Kidney glomerular epithelial cell (primary cell): ENCODE measurements at places on chromosomes 4 and X.

DNA sequence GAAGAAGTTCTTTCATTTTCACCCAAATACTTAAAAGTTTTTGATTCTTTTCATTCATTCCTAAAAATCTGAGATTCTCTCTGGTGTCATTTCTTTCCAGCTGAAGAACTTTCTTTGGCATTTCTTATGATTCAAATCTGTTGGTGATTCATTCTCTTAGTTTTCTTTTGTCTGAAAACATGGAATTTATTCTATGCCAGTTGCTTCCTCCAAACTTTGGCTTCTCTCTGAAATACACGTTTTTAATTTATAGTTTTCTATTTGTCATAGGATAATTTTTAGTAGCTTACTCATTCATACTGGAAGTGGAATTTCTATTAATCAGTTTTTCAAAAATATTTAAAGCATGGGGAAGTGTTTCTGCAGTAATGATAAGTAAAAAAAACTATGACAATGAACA, 1012.0 kb downstream of the RPA4 start:
- peak; percentile 27 for DNase-seq

DNA sequence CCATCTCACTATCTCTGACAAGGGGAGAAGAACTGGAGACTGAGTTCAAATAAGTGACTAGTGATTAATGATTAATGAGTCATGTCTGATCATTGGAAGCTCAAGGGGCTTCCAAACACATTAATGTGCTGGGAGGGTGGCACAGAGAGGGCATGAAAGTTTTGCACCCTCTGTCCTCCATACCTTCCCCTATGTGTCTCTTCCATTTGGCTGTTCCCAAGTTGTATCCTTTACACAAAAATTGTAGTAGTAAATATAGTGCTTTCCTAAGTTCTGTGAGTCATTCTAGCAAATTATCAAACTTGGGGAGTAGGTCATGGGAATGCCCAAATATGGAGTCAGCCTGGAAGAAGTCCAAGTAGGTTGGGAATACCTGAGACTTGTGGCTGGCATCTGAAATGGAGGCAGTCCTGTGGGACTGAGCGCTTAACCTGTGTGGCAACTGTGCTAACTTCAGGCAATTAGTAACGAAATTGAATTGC, 4.1 kb upstream of the FAM200B start:
- peak; percentile 98 for DNase-seq

- no peak for DNase-seq
These were observed 56.7 kb upstream of the TMEM131L start for GRCh38 chr4:153409412-153409811.

DNA sequence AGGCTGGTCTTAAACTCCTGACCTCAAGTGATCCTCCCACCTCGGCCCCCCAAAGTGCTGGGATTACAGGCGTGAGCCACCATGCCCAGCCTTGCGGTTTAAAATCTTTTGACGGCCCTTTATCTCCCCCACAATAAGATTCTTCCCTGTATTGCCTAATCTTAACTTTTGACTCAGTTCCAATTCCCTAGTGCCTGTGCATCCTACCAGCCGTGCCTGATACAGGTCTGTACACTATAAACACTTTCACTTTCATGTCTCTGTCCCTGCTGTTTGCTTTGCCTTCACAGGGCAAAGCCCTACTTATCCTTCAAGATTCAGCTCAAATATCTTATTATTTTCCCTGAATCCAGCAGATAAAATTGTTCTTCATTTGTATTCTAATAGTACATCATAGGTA, 74.6 kb downstream of the WDR44 start:
- DNase-seq: peak; percentile 54

GRCh38 chr4:88963817-88964216, 93.2 kb downstream of the FAM13A start:
- no peak for DNase-seq

DNA sequence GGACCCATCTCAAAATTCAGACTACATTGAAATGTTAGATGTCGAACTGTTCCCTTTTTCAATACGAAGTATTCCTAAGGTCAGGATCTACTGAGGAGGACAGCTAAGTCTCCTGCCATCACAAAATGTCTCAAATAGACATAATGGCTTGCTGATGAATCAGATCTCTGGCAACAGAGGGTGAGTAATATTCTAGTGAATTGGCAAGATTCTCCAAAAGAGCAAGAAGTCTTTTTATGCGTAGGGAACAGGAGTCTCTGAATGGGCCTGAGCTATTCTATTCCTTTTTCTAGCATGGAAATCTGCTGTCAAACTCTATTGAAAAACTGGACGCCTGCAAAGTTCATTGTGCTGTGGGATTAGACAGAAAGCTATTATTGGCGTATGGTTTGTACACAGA, 145.4 kb downstream of the FNIP2 start:
- peak; percentile 35 for DNase-seq

DNA sequence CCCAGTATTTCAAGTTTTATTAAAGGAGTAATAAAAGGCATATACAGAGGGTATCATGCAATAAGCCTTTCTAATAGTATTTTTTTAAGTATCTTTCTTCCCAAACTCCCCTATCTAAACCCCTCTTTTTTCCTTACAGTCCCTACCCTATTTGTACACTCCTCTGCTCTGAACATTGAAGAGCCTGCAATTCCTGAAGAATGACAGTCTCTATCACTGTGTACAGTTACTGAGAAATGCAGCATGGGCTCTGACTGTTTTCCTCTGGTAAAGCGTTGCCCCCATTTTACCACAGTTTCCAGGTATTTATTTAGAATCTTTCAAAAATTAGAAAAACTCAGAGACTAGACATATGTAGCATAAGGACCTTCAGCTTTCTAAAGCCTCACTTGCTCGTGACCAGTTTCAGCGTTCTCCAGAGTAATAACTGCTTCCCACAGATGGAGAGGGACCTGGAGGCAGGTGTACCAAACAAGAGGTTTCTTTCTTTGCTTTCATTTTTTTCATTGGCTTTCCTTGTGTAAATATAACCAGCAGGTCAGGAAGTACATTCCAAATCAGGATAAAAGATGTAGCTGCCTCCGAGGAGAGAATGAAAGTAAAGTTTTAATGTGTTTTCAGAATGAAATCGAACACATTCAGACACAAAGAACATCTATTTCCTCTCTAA, 230.8 kb downstream of the CFAP299 start:
- DNase-seq: no peak

DNA sequence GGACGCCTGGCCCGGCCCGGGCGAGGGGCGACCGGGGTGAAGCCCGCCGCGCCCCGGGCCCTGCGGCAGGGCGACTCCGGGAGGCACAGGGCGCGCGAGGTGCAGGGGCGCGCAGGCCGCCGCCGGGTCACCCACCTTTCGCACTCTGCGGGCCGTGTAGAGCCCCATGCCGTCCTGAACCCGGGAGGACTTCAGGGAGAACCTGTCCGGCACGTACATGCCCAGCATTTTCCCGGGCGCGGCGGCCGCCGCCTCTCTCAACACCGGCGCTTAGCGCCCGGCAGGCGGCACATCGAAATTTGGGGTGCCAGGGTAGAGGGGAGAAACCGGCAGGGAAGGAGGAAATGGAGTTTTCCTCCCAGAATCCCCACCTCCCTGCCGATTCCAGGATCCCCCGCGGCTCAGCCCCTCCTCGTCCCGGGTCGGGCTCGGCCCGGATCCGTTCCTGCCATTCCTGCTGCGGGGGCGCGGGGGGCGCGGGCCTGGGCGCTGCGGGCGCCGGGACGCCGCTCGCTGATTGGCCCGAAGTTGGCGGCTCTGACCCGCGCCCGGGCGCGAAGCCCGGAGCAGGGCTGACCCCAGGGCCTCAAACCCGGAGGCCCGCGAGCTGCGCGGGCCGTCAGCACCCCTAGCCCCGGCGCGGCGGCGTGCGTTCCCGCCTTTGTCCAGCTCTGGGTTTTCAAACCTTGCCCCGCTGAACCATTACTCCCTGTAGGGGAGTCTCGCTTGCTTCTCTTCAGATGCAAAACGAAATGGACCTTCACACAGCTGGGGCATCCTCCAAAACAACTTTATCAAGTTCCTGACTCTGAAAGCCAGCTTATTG, at the start of gene PRDM5:
PRDM5 (minus strand) TSS at position 346 of the 826 bp plus-strand sequence; CDS start at position 228, 118 bp downstream.
- no peak for DNase-seq

GRCh38 chr4:47737326-47737725, 100.5 kb downstream of the CORIN start:
- no peak for DNase-seq
